ENCODE measurements at places on chromosomes 1 and 21. TPM values are rescaled to one million over a fixed set of nuclear protein-coding genes. Genes with fewer than 3 reads are reported as not detected.

UTS2 gene
- not detected for total RNA-seq

USH2A gene
- not detected for total RNA-seq

CHIA gene
- not detected for total RNA-seq

GALE gene
- 55.3 TPM for total RNA-seq

DNA sequence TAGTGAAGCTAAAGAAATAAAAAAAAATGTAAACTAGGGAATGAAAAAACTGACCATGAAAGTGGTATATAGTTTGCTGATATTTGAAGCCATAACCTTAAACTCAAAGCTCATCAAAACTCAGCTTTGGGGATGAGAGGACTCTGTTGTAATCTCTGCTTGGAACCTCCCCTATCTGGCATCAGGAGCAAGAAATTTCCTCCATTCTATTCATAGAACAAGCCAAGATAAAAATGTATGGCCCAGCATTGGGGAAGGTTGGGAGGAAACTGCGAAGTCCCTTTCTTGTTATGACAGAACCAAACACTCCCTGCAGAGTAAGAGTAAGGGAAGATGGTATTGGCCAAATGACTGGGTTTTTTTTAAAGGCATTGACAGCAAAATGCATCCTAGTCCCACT lies 35.6 kb downstream of the MCOLN2 start:
- peaks cover under 1% of the 10 kb centered on the region for H3K36me3 ChIP-seq
- no peak overlapping the region for H3K27ac ChIP-seq
- no peaks in the 10 kb centered on the region for H3K4me1 ChIP-seq

GRCh38 chr1:7528386-7529198 lies 242.5 kb upstream of the VAMP3 start:
- no peak for DNase-seq
- H3K4me1 ChIP-seq = no peaks in the 10 kb centered on the region
- no peaks in the 10 kb centered on the region for H3K27me3 ChIP-seq
- no peaks in the 10 kb centered on the region for H3K36me3 ChIP-seq

- H3K36me3 ChIP-seq = no peaks in the 10 kb centered on the region
- H3K27me3 ChIP-seq = no peaks in the 10 kb centered on the region
- no peaks in the 10 kb centered on the region for H3K4me1 ChIP-seq
- no peak overlapping the region for H3K27ac ChIP-seq
- no peak for DNase-seq
These were observed 194.6 kb downstream of the GREM2 start for GRCh38 chr1:240417317-240417716.

- peak overlapping the region; percentile 48 for H3K27ac ChIP-seq
- peak overlapping the region; percentile 39 for H3K4me3 ChIP-seq
- peaks cover 58% of the 10 kb centered on the region for H3K4me1 ChIP-seq
These were observed 39.6 kb upstream of the PLEKHO1 start for GRCh38 chr1:150110116-150110515.

All from CD8-positive, alpha-beta memory T cell (primary cell).